ENCODE measurements at places on chromosomes 4 and X.

- DNase-seq: no peak
Observed at GRCh38 chr4:26860922-26861433, 337 bp downstream of the STIM2 start.

- DNase-seq: no peak
Observed at GRCh38 chr4:79334783-79335182, 8.9 kb upstream of the NAA11 start.

GRCh38 chrX:20506739-20507138, 240.0 kb upstream of the RPS6KA3 start:
- DNase-seq: no peak

GRCh38 chr4:52051615-52052474, 741 bp downstream of the SPATA18 start:
- DNase-seq: no peak

- DNase-seq: no peak
Observed at GRCh38 chrX:22037911-22038537, 5.9 kb downstream of the PHEX start.

DNA sequence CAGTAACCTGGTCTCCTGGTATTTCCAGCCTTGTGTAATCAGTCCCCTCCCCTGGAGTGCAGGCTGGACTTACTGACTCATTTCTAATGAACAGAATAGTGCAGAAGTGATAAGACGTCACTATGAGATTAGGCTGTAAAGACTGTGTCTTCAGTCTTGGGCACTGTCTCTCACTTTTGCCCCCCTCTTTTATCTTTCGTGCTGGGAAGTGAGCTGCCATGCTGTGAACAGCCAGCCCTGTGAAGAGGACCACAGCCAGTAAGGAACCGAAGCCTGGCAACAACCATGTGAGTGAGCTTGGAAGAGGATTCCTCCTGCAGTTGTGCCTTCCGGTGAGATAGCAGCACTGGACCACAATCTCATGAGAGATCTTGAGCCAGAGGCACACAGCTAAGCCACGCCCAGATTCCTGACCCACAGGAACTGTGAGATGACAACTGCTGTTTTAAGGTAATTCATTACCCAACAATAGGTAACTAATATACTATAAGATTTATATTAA, 67.5 kb upstream of the GPR34 start:
- DNase-seq: no peak

DNA sequence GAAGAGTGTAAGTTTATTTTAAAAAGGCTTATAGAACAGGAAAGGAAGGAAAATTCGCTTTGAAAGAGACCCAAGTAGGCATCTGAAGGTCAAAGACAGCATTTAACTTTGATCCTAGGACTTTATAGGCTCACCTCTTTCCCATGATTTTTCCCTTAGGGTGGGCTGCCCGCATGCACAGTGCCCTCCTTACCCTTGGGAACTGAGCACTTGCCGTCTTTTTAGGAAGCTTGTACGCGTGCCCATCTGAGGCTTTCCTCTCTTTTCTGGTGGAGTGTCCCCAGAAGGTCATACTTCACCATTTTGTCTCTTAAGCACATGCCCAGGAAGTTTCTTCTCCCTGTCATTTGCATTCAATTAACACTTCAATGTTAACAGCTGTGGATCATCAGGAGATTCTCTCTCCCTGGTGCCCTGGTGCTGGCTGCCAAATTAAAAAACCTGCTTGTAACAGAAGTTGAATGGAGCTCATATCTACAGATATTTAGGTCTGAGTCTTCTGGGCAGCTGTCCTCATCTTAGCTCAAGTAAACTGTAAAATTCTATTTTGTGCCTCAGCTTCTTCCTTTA, 38.4 kb upstream of the IL9R start:
- DNase-seq: no peak

GRCh38 chr4:173367946-173368345, 2.8 kb upstream of the SAP30 start:
- no peak for DNase-seq

DNA sequence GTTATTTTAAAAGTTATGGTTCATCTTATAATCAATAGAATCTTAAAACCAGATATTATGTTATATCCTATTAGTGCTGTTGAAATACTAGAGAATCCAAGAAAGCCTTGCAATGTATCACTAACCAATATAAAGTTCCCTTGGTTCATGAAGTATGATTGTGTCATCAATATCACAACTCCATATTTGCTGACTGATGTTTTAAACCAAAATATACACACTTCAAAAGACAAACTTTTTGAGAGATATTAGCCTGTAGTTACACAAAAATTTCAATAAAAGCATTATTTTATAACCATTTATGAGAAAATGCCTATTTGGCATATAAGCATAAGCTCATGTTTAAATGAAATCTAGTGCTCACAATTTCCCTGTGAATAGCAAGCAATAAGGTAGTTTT, 198.6 kb downstream of the CENPC start:
- no peak for DNase-seq

Data from GF-D8 (cell line).